ENCODE measurements at places on chromosomes 6 and 20. TPM values are rescaled to one million over a fixed set of nuclear protein-coding genes. Genes with fewer than 3 reads are reported as not detected.

Gene ADGRF5
- 71.1 TPM for total RNA-seq

Gene SIM1
- not detected for total RNA-seq

Gene SLC22A16
- total RNA-seq, result 1.4 TPM

Gene GSTA2
- total RNA-seq, result not detected

Gene MLN
- not detected for total RNA-seq

Gene COL19A1
- not detected for total RNA-seq

Gene SGK1
- total RNA-seq, result 265 TPM

Gene DDR1
- total RNA-seq, result 82.1 TPM

Gene CD40
- 17.3 TPM for total RNA-seq

Gene OR12D3
- total RNA-seq, result not detected

DNA sequence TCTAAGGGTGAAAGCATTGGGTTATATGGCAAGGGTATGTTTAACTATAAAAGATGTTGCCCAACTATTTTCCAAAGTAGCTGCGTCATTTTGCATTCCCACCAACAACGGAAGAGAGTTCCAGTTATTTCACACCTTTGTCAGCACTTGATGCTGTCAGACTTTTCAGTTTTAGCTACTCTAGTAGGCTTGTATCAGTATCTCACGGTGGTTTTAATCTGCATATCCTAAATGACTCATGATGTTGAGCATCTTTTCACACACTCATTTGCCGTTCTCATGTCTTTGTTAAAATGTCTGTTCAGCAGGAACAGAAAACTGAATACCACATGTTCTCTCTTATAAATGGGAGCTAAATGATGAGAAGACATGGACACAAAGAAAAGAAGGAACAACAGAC is 122.3 kb downstream of the RNASET2 start:
- DNase-seq, result no peak

DNA sequence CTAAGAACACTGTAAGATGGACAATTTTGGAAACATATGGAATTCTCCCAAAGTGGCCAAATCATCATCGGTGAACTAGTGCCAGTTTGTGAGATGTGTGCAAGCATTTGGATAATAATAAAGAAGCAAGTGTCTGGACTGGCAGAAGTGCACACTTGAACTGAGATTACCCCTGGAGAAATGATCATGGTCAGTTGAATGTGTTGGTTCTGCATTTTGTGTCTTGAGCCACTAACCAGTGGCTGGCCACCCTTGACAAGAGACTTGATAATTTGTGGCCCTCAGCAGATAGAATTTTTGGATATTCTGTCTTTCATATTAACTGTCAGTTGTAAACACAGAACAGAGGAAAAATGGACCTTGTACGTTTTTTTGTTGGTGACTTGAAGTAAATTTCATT is 37.4 kb downstream of the CITED2 start:
- DNase-seq, result no peak

DNA sequence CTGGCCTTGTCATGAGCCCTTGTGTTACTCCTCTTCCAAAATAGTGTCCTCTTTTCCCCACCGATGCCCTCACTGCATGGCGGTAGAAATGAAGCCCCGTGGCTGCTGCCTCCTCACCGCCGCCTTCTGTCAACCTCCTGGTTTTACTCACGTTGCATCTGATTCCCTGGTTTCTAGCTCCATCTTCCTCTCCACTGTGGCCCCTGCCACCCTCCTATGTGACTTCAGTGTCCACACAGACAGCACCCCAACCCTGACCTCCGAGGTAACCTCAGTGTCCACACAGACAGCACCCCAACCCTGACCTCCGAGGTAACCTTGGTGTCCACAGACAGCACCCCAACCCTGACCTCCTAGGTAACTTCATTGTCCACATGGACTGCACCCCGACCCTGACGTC is 122.8 kb upstream of the THBS2 start:
- DNase-seq, result no peak

DNA sequence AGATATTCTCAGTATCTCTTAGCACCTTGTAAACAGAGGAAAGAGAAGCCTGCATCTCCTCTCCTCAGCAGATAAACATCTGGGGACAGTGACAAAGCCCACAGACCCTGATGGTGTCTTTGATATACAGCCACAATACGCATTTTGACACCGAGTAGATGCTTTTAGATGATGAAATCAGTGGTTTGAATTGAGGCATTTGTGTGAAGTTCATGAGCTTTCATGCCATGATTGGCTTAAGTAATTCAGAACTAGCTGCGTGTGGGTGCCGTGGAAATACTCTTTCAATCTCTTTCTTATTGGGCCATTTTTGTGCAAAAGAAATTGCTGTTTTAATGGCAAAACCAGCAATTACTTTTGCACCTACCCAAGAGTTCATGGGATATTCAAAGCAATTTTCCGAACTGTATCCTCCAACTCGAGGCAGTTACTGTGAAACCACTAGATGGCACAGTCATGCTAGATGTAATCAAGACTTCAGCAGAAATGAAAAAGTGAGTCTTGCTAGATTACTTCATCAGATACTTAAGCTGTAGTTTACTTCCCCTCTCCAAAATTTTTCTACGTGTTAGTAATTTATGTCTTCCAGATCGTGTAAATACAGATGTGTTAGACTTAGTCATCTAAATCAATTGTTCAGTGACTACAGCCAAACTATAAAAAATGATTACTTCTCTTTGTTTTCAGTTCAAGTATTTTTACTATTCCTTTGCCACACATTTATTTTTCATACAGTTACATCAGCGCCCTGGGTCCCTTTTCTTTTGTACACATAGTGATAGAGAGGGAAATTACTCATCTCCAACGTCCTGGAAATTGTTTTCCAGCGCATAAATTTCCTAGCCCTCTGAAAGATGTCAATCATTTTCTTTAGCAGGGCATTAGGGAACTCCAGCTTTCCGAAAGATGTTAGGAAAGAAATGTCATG is 49.4 kb downstream of the IYD start:
- no peak for DNase-seq

- DNase-seq, result no peak
Measured at GRCh38 chr6:131660195-131660594, 23.1 kb downstream of the ENPP3 start.

GRCh38 chr6:130161683-130162404 is 60.9 kb downstream of the SAMD3 start:
- DNase-seq, result no peak

DNA sequence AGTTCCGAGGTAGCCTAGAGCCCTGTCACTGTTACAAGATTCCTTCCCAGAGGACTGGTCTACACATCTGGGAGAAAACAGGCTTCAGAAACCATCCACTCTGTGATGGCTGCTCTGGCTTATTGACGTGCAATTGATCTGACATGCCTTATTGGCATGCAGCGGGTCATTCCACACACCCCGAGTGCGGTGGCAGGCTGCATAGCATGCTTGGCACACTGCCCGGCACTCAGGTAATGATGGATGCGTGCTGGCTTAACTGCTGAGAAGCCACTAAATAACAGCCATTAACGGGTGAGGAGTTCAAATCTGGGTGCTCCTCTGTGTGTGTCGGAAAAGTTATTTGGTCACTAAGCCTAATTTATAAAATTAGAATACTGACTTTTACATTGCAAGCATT is 67.9 kb upstream of the CDH4 start:
- DNase-seq, result no peak

DNA sequence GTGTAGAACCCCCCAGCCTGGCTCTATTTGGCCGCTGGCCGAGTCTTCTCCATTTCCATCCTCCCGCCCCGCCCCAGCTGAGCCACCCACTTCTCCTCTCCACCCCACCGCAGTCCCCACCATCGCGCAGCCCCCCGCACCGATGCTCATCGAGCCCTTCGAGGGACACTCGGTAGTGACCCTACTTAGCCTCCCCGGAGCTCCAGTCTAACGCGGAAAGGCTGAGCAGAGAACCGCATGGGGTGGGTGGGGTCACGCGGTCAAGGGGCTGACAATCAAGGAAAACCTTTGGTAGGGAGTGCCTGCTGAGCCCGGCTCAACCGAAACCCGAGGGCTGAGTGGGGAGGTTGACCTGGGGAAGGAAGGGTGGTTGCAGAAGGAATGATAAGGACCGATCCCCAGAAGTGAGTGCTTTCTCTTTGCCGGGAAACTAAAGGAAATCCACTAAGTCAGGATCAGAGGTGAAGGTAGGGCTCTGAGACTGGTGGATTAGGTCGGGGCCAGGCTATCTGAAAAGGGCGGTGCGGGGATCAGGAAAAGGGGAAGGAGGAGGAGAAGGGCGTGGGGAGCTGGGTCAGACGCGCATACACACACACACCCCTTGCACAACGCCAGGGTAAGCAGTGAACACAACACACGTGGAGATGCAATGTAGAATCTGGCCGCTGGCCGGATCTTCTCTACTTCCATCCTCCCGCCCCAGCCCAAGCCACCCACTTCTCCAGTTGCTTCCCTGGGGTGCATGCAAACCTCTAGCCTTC is 49.8 kb downstream of the CPXM1 start:
- DNase-seq, result no peak

DNA sequence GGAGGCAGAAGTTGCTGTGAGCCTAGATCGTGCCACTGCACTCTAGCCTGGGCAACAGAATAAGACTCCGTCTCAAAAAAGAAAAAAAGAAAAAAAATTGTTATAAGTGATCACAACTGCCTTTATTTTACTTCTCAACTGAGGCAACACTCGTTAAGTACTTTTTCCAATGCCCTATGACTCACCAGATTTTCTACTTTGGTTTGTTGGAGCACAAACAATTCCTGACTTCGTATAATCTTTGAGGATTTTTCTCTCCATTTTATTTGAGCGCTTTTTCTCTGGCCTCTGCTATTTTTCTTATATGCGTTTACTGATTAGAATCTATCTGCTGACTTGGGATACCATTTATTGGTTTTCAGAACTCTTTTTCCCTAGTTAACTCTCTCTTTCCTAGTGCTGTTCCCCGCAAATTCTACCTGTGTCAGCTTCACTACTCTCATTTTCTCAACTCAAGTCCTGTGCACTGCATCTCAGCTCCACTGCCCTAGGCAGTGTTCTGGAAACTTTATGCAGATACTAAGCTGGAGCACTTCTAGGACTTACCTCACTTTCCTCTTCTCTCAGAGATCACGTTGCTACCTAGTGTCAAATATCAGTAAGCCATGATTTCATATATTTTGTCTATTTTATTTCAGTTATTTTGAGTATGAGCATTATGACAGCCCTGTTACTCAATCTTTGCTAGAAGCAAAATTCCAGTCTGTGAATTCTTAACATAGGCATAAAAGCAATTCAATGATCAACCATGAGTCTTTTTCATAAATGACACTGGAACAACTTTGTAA is 1120.1 kb upstream of the CITED2 start:
- no peak for DNase-seq

DNA sequence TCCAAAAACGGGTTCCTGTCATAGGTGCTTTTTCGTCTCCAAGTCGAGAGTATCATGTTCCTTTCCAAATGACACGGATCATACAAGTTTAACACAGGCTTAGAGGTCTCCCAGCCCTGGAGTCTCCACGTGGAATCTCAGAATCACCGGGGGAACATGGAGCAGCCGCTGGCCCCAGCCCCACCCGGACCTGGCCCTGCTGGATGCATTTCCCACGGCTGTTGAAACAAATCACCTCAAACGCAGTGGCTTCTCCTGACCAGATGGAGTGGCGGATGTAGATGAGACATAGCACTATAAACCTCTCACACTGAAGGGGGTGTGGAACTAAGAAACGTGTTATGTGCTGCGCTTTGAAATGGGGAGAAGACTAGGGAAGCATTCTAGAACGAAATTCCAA is 70.0 kb upstream of the FRMD1 start:
- DNase-seq, result peak; percentile 76

DNA sequence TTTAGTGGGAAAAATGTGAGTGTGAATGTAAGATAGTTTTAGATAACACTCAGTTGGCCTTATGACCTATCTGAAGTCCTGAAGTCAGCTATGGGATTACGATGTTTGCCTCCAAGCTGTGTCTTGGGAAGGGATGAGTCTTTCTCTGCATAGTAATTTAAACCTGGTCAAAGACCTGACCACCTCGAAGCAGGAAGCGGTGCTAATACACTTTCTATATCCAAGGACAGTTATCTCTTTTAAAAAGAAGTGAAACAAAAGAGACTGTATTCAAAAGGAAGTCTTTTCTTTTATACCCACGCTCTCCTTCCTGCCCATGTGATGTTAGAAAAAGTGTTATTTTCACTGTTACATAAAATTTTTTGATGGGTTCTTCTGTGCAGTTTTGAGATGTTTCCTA is 94.9 kb downstream of the JARID2 start:
- DNase-seq, result no peak

GRCh38 chr6:56899311-56899710 is 55.6 kb upstream of the BEND6 start:
- no peak for DNase-seq

DNA sequence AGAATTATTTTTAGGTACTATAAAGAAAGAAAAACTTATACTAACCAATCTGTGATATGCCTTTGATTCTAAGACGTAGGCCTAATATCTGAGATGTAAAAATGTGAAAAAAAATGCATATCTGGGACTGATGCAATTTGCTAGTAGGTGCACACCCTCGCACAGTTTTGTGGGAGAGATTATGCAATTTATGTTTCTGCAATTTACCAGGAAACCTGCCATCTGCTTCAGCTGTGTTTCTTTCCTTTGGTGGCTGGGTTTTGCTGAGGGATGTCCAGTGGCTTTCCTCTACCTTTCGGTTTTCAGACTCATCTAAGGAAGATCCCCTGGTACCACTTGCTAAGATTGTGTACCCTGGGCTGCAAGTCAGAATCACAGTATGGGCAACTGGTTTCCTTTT is 186.9 kb downstream of the ZFP64 start:
- DNase-seq, result no peak

DNA sequence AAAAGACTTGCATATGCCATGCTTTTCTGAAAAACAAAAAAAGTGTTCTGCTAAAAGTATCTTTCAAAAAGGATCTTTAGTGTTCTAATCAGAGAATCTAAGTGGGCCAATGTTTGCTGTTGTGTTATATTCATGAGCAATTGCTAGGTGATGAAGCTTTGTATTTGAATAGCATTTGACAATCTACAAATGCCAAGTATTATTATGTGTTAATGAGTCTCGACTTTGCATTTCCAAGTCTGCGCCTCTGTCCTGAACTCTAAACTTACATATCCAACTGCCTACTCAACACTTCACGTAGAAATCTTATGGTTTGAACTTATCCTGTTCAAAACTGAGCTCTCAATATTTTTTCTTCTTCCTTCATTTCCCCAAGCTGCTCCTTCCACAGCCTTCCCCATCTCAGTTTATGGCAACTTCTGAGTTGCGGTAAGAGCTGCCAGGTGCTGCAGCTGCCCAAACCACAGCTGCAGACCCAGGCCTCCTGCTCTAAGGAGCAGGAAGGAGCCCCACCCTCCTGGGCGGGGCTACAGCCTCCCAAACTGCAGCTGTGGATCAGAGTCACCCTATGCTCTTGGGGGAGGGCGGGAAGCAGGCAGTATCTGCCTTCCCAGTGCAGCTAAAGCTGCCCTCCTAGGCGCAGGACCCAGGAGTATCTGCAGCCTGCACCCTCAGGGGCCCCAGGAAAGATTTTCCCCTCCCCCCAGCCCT is 16.7 kb upstream of the MAK start:
- DNase-seq, result no peak

DNA sequence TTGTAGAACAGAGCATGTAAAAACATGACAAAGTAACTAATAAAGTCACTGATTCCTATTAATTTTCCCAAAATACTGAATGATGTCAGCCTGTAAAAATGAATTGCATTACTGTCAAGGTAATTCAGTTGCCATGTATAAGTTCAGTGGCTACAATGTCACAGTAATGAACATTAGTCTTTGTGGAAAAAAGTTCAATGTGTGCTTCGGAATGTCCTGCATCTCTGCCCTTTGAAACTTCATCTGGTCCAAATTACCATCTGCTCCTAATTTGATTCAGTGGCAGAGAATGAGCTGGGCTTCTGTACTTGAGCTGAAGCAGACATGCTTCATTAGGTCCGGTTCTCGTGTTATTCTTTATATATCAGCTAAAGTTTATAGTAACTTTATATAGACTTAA is 567.4 kb downstream of the COL12A1 start:
- DNase-seq, result no peak

- no peak for DNase-seq
Measured at GRCh38 chr20:24908642-24909041, 40.4 kb upstream of the CST7 start.

Measured in mesenteric fat pad (tissue), 1 donor.